ENCODE measurements at places on chromosomes 7 and 10. TPM values are rescaled to one million over a fixed set of nuclear protein-coding genes. Genes with fewer than 3 reads are reported as not detected.

The TMEM213 gene
- total RNA-seq: not detected

The GRM3 gene
- not detected for total RNA-seq

The COL28A1 gene
- 0.99 TPM for total RNA-seq

The CFTR gene
- 0.24 TPM for total RNA-seq

The LRRC61 gene
- total RNA-seq: not detected

The C7orf57 gene
- total RNA-seq: 0.24 TPM

The SEMA3D gene
- not detected for total RNA-seq

The TAS2R40 gene
- not detected for total RNA-seq

The OR2A42 gene
- not detected for total RNA-seq

The STEAP1B gene
- not detected for total RNA-seq

The CPEB3 gene
- 0.16 TPM for total RNA-seq

The NUPR2 gene
- not detected for total RNA-seq

The SFTPD gene
- 0.22 TPM for total RNA-seq

The HIPK2 gene
- total RNA-seq: 23.3 TPM

The MLXIPL gene
- 0.90 TPM for total RNA-seq

The NRP1 gene
- 84.8 TPM for total RNA-seq

The TCAF2 gene
- 0.36 TPM for total RNA-seq

The EGR2 gene
- 0.34 TPM for total RNA-seq

The MMRN2 gene
- total RNA-seq: 1.2 TPM

The SLC25A40 gene
- total RNA-seq: 9.1 TPM

The ECHDC3 gene
- total RNA-seq: 9.4 TPM

The SPDYE8 gene
- not detected for total RNA-seq

The NEUROG3 gene
- total RNA-seq: not detected

The FAM131B gene
- total RNA-seq: 0.50 TPM

The TACC2 gene
- total RNA-seq: 92.5 TPM

The SEMA3E gene
- 2.1 TPM for total RNA-seq

The ZNF117 gene
- total RNA-seq: 0.18 TPM

The SPOCK2 gene
- 0.25 TPM for total RNA-seq

The PRLHR gene
- total RNA-seq: not detected

The SPAG6 gene
- total RNA-seq: not detected

The ETV1 gene
- total RNA-seq: 3.0 TPM

The ATP6V1F gene
- total RNA-seq: 250 TPM

The CDHR1 gene
- total RNA-seq: 0.04 TPM

The RBM20 gene
- 1.4 TPM for total RNA-seq

The TIMM23 gene
- 169 TPM for total RNA-seq

The XRCC2 gene
- 5.7 TPM for total RNA-seq

The RNF133 gene
- not detected for total RNA-seq

The TMEM176A gene
- total RNA-seq: not detected

The NKX1-2 gene
- 0.05 TPM for total RNA-seq

The PTPRZ1 gene
- not detected for total RNA-seq

The CDH23 gene
- total RNA-seq: 3.1 TPM

The AEBP1 gene
- not detected for total RNA-seq

The AGAP9 gene
- 9.7 TPM for total RNA-seq

Measured in A549 treated with RU486 at 1 μM for 4 hours (cell line).